ENCODE measurements at places on chromosomes 11 and 22.
A peak's percentile ranks its signal among the peaks of the same experiment; 100 is the strongest.

GRCh38 chr11:74318241-74318932 is 6.9 kb upstream of the P4HA3 start:
- peak; percentile 86 for DNase-seq

GRCh38 chr11:116221351-116221750 is 551.4 kb downstream of the BUD13 start:
- DNase-seq: peak; percentile 54

- no peak for DNase-seq
Observed at GRCh38 chr11:108237058-108237481, 14.2 kb downstream of the ATM start.

DNA sequence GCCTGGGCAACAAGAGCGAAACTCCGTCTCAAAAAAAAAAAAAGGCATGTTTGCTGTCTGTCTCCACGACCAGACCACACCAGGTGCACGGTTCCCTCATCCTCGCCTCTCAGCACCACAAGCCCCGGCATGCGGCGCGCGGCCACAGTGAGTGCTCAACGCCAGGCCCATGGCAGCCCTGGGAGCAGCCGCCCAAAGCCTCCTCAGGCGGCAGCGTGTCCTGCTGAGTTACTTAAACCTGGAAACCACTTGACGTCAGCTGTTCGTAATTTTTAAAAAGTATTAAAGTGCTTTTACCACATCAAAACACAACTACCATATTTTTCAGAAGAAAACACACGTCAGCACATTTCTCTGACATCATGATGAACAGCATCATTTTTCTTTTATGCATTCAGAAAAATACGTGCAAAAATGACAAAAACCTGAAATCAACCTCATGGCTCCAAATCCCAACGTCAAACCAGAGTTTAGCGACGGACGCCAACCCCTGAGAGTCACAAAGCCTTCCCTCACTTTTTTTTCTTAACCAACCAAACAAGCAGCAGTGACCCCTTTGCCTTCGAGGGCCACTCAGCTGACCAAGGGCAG is 2.1 kb downstream of the DEAF1 start:
- DNase-seq: no peak

- no peak for DNase-seq
Observed at GRCh38 chr11:110522471-110522870, 92.7 kb downstream of the FDX1 start.

DNA sequence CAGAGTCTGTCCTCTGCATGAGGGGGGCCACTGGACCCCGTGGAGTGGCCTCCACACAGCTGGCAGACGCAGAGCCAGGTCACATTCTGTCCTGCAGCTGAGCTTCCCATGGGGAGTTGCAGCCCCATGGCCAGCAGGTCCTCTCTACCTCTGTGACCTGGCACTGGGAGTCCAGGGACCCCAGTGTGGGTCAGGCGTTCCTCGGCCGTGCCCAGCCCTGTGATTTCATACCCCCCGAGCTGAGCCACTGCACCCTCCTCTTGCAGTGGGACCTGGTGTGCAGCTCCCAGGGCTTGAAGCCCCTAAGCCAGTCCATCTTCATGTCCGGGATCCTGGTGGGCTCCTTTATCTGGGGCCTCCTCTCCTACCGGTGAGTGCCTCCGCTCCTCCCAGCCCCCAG is 32.2 kb upstream of the SLC22A12 start:
- DNase-seq: no peak

DNA sequence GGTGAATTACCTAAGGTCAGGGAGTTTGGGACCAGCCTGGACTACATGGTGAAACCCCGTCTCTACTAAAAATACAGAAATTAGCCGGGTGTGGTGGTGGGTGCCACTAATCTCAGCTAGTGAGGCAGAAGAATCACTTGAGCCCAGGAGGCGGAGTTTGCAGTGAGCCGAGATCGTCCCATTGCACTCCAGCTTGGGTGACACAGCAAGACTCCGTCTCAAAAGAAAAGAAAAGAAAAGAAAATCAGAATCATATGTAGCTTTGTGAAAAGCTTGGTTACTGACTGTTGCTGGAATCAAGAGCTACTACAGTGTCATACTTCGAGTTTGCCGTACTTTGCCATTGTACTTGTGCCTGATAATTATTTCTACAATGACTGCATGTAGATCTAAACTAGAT is 4.2 kb upstream of the TMEM135 start:
- DNase-seq: no peak

GRCh38 chr11:134760299-134760698 is 348.3 kb upstream of the B3GAT1 start:
- DNase-seq: no peak

DNA sequence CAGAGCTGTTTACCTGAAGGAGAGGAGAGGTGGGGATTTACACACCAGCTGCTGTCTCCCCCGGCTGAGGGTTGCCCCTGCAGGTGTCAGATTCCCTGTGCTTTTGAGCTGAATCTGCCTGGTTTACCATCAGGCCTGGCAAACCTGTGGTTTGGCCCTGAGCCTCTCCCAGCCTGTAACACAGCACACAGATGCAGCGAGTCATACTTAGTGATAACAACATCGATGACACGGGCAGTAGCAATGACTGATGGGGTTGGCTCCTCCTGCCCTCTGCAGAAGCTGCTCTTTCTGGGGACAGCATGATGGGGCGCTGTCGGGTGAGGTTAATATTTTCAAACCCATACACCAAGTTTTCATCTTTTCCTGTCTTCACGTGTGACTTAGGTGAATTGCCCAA is 380.0 kb upstream of the B3GAT1 start:
- DNase-seq: no peak

DNA sequence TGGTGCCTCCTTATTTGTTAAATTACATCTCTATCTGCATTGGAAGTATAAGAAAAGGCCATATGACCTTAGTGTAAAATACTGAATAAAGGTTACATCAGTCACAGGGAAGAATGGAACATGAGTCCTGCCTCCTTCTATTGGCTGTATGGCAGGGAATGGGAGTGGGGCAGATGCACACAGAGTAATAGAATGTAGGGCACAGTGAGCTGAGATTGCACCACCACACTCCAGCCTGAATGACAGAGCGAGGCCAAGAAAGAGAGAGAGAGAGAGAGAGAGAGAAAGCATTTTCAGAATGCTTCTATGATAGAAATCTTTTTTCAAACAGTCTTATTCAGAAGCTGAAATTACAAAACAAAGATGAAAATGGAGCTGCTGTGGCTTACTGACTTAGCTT is 58.8 kb downstream of the SLN start:
- DNase-seq: no peak

- no peak for DNase-seq
Observed at GRCh38 chr22:26674211-26675190, 17.1 kb downstream of the MIAT start.

- peak; percentile 91 for DNase-seq
Observed at GRCh38 chr11:46237248-46238077, 40.0 kb upstream of the CREB3L1 start.

DNA sequence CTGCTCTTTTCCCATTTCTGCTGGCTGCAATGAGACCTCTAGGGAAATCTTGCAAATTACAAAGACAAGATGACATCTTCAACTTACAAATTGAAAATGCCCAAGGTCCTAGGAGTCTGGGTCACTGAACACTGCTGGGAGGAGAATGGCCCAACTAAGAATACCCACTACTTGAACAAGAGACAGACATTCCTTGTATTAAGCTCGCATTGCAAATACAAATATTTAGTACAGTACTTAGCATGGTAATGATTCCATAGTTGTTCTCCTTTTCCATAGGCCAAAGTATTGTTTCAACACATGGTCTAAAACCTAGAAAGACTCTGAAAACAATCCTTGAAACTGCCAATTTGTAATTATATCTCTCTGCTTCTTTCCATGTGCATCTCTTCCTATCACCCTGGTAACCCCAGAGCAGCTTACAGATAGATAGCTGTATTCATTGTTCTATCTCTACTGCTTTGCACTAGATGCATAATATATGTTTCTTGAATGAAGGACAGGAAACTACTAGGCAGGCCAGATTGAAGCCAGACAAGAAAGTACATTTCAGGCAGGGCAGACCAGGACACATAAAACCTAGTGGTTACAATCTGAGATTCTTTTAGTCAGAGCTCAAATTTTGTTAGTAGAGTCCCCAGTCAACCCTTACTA is 1545.7 kb upstream of the TENM4 start:
- no peak for DNase-seq

- no peak for DNase-seq
Observed at GRCh38 chr22:32917577-32918354, 116.3 kb downstream of the TIMP3 start.

GRCh38 chr22:32745251-32745995 is 56.1 kb upstream of the TIMP3 start:
- DNase-seq: peak; percentile 82

- no peak for DNase-seq
Observed at GRCh38 chr22:30674482-30674881, 6.8 kb upstream of the DUSP18 start.

GRCh38 chr22:27094633-27095308 is 437.4 kb downstream of the MIAT start:
- DNase-seq: peak; percentile 91

Measured in fibroblast of lung (primary cell).